ENCODE measurements at places on chromosomes 4 and X.
A peak's percentile ranks its signal among the peaks of the same experiment; 100 is the strongest.

- no peak for DNase-seq
Observed at GRCh38 chrX:136061286-136061685, 76.1 kb downstream of the SLC9A6 start.

DNA sequence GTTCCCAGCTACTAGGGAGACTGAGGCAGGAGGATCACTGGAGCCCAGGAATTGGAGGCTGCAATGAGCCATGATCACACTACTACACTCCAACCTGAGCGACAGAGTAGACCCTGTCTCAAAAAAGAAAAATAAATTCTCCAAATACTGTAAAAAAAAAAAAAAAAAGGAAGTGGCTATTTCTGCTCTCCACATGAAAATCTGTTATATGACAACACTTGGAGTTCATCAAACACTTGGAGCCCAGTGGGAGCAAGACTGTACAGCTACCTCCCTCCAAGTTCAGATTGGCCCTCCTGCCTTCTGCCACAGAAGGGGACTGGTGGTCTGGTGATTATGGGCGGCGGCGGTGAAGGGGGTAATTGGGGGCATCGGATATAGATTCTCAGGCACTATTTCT is 9.0 kb upstream of the CLDN34 start:
- DNase-seq = no peak

- DNase-seq = no peak
Observed at GRCh38 chr4:88857588-88857987, 160.0 kb upstream of the NAP1L5 start.

DNA sequence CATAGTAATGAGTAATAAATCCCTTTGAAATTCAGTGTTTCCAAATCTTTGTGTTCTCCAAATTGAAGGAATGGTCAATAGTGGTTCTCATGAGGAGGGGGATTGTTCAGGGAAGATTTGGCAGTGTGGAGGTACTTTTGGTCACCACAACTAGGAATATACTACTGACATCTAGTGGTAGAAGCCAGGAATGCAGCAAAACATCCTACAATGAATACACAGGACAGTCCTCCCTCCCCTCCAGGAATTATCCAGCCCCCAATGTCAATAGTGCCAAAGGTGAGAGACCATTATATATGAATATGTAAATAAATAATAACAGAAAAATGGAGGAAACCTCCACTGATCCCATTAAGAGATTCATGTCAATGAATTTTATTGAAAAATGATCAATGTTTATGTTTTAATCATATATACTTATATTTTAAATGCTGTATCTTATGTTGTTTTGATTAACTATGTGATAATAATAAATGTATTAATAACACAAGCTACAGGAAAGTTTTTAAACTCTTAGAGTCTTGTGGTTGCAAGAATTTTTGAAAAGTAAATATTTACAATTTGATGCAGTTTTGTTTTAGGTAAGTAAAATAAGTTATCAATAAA is 14.4 kb upstream of the FAM9A start:
- no peak for DNase-seq

DNA sequence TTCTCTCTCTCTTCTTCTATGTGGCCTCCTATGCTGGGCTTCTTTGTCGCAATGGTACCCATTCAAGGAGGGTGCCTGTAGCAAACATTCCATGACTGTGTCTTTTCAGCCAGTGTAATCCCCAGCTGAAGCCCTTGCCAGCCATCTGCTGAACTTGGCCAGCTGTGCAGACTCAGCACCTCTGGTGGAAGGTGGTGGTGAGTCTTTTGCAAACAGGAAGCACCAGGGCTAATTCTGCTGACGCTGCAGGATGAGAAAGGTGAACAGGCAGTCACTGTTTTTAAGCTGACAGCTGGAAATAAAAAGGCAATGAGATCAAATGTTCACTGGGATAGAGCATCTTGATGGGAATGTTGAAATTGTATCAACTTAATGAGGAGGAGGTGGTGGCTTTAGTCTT is 298.7 kb upstream of the CLNK start:
- DNase-seq = peak; percentile 2

- DNase-seq = no peak
Observed at GRCh38 chr4:112055100-112055499, 90.2 kb upstream of the FAM241A start.

- DNase-seq = peak; percentile 49
Observed at GRCh38 chrX:12956704-12957534, 18.0 kb upstream of the TMSB4X start.

- no peak for DNase-seq
Observed at GRCh38 chr4:139866276-139866962, 200.8 kb downstream of the MGST2 start.

GRCh38 chr4:167176723-167177367 is 57.4 kb downstream of the SPOCK3 start:
- no peak for DNase-seq

DNA sequence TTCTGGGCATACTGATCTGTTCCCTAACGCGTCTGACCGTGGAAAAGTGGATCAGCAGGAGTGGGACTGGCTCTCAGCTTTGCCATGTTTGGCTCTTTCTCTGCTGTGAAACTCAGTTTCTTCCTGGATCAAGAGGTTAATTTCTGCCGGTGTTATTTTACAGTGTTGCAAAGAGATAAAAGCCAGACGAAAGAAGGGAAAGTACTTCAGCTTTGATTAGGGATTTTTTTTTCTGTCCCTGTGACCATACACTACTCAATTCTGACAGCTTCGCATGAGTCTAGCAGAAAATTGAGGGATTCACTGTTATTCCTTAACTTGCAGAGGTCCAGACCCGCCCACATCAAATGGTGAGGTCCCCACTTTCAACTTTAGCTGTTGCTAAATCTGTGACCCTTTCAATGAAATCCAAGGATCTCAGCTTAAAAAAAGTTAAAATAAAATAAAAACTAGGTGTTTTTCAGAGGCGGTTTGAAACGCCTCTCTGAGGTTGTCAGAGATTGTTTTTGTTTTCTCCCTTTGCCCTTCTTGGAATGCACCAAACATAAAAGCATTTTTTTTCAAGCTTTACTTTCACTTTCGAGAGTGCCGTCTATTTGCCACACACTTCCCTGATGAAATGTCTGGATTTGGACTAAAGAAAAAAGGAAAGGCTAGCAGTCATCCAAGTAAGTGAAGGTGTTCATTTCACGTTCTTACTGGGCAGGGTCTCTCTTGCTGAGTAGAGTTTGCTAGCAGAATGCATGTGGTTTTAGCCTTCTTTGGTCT is at the start of gene TLR3:
Gene TLR3, plus strand, starts transcription at position 576 of the 768 bp plus-strand sequence. CDS start 7,464 bp downstream, outside the sequence.
- no peak for DNase-seq

- no peak for DNase-seq
Observed at GRCh38 chr4:183905081-183905592, at the start of gene STOX2. TSS of gene STOX2 (plus strand) at chr4:183905307. CDS start at chr4:183906791, 1,484 bp downstream.

DNA sequence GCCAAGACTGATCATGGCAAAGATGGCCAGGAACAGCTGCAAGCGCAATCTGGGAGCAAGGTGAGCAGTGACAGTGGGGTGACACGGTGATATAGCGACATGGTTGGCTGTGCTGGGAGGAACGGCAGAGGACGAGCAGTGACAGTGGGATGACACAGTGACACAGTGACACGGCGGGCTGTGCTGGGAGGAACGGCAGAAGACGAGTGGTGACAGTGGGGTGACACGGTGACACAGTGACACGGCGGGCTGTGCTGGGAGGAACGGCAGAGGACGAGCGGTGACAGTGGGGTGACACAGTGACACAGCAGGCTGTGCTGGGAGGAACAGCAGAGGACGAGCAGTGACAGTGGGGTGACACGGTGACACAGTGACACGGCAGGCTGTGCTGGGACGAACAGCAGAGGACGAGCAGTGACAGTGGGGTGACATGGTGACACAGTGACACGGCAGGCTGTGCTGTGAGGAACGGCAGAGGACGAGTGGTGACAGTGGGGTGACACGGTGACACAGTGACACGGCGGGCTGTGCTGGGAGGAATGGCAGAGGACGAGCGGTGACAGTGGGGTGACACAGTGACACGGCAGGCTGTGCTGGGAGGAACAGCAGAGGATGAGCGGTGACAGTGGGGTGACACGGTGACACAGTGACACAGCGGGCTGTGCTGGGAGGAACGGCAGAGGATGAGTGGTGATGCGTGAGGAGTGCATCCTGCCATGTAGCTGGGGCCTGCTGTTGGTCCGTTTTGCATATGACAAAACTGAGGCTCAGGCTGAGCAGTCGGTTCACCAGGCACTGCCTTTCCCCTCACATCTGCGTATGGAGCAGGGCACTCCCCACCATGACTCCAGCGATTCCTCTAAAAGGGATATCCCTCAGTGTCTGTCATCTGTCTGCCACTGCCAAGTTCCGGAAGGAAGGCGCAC is 36.0 kb upstream of the MXD4 start:
- no peak for DNase-seq

DNA sequence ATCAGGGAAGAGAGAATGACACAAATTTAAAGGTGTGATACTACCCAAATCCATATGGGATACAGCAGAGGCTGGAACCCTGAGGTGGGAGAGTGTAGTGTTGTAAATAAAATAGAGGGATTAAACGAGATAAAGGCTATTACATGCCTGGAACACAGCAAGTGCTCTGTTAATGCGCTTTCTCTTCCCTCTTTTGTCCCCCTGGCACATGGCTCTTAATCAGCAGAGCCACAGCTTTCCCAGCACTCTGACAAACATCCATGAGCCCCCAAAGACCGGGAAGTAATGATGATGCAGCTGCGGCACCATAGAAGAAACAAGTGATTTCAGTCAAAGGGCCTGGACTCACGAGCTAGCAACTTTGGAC is 85.9 kb downstream of the RASL11B start:
- no peak for DNase-seq

GRCh38 chr4:168265327-168265726 is 53.2 kb downstream of the DDX60 start:
- no peak for DNase-seq

DNA sequence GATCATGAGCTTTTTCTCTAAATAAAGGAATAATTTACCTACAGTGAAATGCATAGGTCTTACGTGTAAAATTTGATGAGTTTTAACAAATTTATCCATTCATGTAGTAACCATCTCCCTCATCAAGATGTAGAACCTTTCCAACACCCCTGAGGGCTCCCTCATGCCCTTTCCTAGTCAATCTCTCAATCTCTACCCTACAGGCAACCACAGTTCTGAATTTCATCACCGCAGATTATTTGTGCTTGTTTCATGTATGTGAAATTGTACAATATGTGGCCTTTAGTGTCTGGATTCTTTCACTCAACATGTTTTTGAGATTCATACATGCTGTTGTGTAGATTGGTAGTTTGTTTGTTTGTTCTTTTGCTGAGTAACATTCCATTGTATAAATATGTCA is 2.1 kb downstream of the VGLL1 start:
- no peak for DNase-seq

DNA sequence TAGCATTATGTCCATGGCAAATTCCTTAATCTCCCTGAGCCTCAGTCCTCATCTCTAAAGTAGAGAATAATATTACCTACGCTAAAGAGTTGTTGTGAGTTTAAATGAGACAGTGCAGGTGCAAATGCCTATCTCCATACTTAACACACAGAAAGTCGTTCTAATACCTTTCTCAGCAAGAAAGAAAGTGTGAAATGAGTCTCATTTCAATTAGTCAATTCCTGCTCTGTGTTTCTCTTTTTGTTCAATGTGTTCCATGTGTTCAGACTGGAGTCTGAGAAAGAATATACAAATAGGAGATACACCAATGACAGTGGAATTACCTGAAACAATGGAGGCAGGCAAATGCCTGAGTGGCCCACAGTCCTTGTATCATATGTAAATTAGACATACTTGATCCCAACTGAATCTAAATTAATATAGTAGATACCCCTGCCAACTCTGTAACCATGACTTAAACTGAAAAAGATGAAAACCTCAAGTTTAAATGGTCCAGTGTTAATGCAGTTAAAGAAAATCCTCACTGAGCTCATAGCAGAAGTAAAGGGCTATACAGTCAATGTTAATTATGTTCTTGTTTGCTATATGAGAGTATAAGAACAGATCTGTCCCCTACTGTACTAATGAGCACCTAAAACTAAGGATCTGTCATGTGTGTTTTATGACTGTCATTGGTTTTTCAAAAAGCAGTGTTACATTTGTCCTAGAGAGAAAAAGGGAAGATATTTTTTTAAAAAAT is 68.2 kb downstream of the GPC3 start:
- no peak for DNase-seq

DNA sequence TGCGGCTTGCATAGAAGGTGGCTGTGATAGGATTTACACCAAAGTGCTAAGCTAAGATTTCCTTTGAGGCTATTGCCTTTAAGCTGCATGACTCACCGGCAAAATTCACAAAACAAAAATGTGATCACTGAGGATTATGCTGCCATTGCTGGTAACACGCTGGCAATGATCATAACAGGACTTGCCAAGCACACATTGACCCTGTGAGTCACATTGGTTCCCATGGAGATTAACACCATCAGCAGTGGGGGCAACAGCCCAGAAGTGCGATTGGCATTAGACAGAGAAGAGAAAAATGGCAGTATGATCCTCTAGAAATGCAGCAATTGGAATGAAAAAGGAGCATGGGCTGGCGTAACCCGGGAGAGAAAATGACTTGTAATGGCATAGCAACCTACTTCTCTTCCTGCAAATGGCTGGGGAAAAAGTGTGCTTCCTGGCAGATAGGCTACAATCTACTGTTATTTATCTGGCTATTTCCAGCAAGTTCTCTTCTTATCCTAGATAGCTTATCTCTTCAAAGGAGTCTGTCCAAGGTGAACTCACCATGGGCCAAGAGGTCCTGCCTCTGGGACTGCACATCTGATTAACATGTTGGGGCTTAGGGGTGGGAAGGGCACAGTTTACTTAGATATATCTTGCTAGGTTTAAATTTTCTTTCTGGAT is 314.2 kb upstream of the IGFBP7 start:
- no peak for DNase-seq

GRCh38 chr4:172124656-172125308 is 311.6 kb downstream of the GALNTL6 start:
- no peak for DNase-seq

DNA sequence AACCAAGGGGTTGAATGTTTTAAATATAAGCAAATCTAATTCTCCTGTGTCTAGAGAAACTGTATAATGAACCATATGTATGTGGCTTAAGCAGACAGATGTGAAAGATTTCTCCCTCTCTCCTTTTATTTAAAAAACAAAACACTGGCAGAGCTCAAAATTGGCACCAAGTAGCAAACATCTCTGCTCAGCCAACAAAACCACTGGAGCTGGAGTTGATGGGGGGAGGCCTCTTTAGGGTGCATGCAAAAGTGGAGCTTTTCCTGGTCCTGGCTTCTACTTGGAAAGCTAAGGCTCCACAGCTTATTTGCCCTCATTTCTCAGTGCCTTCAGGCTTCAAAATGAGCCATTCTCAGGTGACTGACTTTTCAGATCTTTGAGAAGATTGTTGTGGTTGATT is 95.6 kb downstream of the REPS2 start:
- no peak for DNase-seq

Measured in T follicular helper cell (primary cell).